Activated CD4-positive, alpha-beta memory T cell treated with anti-CD3 and anti-CD28 coated beads for 36 hours (primary cell): ENCODE measurements at places on chromosomes 5 and 9. TPM values are rescaled to one million over a fixed set of nuclear protein-coding genes. Genes with fewer than 3 reads are reported as not detected.

Gene GPRIN1
- 5.3 TPM for total RNA-seq

Gene VCP
- 283 TPM for total RNA-seq

Gene CCDC192
- total RNA-seq, result not detected

Gene SLC6A19
- not detected for total RNA-seq

Gene PCDHA1
- not detected for total RNA-seq

Gene ADGRD2
- not detected for total RNA-seq

Gene UCK1
- total RNA-seq, result 15.7 TPM

Gene PKD2L2
- not detected for total RNA-seq

Gene PITX1
- total RNA-seq, result 0.14 TPM

Gene PALM2AKAP2
- total RNA-seq, result not detected

DNA sequence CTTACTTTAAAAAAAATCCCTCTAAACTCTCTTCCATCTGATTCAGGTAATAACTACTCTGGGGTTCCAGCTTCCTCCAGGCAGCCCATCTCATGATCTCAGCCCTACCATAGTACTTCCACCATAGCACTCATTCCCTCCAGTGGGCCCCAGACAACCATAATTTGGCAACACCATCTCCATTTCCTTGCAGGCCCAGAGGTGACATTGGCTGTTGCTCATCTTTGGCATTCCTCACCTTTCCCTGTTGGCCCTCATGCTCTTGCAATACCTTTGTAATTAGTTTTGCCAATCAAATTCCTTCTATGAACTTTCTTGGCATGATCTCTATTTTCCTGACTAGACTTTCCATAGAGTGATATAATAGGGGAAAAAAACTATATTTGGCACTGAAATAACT, 60.1 kb downstream of the TAF11L14 start:
- DNase-seq, result no peak

GRCh38 chr5:95042037-95042436, 242.9 kb downstream of the MCTP1 start:
- DNase-seq, result no peak

DNA sequence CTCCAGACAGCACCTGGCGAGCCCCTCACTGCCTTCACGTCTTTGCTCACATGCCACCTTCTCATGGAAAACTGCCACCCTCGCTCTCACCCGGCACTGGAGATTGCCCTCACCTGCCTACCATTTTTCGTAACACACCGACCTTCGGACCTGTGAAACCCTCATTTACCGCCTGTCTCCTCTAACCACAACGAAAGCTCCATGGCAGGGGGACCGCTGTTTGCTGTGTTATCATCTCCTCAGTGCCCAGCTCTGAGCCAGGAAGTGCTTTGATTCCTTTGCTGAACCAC, 109.2 kb upstream of the PHYKPL start:
- no peak for DNase-seq

GRCh38 chr5:57358796-57359592, 123.6 kb downstream of the ACTBL2 start:
- no peak for DNase-seq

GRCh38 chr9:91338681-91339080, 23.0 kb downstream of the AUH start:
- DNase-seq, result no peak

- no peak for DNase-seq
These were observed 3.9 kb upstream of the LMX1B start for GRCh38 chr9:126609711-126610388.

DNA sequence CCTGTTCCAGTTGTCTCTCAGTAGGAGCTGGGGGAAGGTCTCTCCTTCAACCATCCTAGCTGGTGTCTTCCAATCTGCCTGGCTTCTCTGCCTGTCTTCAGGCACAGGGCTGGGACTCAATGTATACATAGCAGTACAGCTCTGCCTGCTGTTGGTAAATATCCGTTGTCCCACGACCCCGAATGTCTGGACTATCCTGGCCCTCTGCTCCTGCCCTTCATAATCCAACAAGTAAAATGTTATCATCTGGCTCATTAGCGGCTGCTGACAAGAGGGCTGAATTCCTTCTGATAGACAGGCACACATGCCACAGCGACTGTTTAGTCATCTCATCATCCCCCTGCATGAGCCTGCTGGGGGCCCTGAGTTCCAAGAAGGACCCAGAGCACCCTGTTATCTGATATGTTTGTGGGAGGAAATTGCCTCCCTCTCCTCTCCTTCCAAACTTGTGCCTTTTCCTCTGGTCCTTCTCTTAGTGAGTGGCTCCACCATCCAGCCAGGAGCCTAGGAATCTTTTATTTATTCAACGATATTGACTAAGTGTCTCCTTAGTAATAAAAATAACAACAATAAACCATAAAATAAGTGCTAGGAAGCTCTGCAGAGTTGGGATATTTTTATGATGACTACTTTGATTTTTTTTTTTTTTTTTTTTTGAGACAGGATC, 29.5 kb upstream of the TGFBR1 start:
- no peak for DNase-seq
